Immature natural killer cell (primary cell): ENCODE measurements at places on chromosomes 16 and 17.

DNA sequence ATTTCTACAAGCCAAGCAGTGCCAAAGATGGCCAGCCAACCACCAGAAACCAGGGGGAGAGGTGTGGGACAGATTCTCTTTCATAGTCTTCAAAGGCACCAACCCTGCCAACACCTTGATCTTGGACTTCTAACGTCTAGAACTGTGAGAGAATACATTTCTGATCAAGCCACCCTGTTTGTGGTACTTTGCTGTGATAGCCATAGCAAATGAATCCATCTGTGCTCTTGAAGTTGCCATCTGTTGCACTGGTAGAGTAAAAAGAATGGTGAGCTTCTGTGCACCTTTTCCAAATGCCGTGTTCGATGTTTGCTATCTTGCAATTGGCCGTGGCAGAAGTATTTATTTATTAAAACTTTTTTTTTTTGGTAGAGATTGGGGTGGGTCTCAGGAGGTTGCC lies 16.7 kb upstream of the ADGRG1 start:
- no peak for DNase-seq

DNA sequence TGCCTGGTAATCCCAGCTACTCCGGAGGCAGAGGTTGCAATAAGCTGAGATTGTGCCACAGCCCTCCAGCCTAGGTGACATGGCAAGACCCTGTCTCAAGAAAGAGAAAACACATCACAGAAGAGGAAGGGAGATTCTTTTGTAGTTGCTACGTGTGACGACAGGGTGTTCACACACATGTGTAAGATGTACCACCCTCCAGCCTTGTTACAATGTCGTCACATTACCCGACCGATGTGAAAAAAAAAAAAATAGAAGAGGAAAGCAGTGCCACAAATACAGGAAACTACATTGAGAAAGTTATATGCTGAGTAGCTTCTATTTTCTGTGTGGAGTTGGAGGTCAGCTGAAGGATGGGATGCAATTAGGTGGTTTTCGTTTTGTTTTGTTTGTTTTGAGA lies 56.0 kb downstream of the CLUH start:
- DNase-seq: peak; percentile 64

- DNase-seq: no peak
Observed at GRCh38 chr17:5413682-5414081, 5.8 kb downstream of the NUP88 start.

GRCh38 chr17:44082256-44082927 lies 11.9 kb downstream of the G6PC3 start:
- DNase-seq: no peak

DNA sequence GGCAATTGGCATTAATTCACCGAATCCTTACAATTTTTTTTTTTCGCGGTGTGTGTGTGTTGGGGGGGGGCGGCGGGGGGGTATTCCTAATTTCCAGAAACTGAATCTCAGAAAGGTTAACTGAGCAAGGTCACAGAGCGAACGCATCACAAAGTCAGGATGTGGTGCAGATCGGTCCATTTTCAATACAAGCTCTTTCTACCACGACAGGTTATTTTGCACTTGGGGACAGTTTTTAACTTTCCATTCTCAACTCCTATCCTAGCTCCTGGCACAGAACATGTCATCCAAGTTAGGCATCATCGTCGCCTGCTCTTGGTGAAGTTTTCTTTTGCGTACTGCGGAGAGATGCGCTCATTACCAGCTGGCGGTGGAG lies 15.4 kb upstream of the ERN1 start:
- no peak for DNase-seq

DNA sequence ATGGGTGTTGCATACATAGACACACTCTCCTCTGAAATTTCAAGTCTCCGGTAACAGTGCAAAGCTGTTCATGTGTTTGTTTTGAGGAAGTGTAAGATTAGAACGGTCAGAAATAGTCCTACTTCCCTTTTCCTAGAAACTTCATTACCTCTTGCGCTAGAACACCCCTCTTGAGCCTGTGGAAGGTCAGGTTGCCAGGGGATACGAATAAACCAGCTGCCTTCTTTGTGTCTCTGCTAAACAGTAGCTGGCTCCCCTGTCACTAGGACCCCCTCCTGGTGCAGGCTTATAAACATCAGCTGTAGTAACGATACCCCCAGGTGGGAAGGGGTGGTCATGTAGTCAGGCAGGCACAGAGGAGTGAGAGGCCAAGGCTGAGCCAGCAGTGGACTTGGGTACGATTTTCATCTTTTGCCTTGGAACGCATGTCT lies 113.4 kb upstream of the RCVRN start:
- no peak for DNase-seq

DNA sequence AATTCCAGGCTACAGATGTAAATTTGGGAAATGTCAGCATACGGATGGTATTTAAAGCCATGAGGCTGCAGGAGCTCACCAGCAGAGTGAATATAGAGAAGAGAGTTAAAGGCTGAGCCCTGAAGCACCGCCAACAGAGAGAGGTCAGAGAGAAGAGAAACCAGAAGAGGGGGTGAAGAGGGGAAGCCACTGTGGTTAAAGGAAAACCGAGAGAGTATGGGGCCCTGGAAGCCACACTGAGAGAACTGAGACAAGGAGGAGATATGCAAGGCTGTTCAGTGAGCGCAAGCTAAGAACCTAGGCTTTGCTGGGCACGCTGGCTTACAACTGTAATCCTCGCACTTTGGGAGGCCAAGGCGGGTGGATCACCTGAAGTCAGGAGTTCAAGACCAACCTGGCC lies 24.6 kb downstream of the COPRS start:
- no peak for DNase-seq

- DNase-seq: no peak
Observed at GRCh38 chr16:58198803-58199411, 1.0 kb upstream of the CSNK2A2 start.

DNA sequence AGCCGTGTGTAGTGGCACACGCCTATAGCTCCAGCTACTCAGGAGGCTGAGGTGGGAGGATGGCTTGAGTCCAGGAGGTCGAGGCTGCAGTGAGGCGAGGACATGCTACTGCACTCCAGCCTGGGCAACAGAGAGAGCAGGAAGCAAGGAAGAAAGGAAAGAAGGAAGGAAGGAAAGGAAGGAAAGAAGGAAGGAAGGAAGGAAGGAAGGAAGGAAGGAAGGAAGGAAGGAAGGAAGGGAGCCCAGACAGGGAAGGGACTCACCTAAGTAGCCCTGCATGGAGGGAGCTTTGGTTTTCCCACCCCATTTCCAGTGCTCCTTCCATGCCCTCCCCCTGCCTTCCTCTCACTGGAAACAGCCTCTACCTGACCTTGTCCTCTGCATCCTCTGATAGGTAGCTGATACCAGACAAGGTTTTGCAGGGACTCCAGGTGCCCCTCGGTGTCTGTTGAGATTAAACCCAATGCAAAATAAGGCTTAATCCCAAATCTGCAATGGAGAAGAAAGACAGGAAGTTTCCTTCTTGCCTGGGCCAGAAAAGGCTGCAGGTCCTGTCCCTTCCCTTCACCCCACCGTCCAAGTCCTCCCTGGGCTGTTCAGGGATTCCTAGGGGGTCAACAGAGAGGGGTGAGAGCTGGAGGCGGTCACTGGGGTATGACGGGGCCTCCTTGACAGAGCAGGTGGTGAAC lies 21.5 kb upstream of the CA4 start:
- no peak for DNase-seq

- no peak for DNase-seq
Observed at GRCh38 chr17:12821376-12821940, 32.2 kb downstream of the ARHGAP44 start.

DNA sequence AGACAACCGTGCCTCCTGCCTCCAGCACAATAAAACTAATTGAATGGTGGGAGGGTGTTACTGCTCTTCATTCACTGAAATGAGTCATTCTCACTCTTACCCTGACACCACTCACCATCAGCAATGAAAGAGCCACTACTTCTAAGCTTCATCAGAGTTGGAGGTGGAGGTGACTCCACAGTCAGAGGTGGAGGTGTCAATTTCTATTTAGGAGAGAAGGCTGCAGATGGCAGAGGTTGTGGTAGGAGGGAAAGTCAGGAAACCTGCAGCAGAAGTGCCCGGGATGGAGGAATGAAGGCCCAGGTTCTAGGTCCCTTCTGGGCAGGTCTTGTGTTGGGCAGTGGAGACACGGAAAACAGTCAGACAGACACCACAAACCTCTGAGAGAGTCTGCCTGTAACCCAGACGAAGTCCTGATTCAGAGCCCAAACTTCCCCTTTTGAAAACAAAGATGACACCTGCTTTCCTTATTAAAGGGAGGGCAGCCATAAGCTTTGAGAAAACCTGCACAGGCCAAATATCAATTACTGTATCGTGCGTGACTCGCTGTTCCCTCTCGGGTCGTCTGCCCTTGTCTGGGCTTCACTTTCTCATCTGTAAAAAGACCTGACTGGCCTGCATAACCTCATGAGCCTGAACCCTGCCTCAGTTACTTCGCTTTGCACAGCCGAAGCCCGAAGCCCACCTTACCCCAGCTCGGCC lies 668 bp downstream of the ATPAF2 start:
- no peak for DNase-seq

DNA sequence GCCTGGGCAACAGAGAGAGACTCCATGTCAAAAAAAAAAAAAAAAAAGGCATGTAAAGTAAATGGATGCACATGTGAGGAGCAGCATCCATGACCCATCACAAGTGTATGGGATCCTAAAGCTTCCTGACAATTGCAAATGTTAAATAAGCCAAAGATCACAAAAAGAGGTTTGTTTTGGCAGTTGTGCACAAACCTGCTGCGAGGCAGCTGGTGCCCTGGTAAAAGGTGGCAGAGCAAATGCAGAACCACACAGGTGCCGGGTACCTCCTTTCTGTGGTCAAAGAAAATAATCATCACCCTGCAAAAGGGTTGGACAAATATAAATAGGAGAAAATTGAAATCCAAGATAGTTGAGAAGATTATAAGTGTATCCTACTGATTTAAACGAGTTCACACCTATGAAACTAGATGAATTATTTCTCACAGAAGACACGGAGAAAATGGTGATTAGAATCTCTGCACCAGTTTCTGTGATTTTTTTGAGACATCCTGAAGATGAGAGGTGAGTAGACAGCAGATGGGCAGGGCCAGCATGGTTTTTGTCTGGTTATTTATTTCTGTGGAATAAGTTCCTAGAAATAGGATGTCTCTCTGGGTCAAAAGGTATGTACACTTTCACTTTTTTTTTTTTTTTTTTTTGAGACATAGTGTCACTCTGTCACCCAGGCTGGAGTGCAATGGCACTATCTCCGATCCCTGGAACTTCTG lies 291.3 kb downstream of the CDH13 start:
- no peak for DNase-seq

GRCh38 chr17:74196541-74197317 lies 6.7 kb upstream of the RPL38 start:
- no peak for DNase-seq

- DNase-seq: no peak
Observed at GRCh38 chr16:66175636-66176035, 190.9 kb upstream of the CDH5 start.

DNA sequence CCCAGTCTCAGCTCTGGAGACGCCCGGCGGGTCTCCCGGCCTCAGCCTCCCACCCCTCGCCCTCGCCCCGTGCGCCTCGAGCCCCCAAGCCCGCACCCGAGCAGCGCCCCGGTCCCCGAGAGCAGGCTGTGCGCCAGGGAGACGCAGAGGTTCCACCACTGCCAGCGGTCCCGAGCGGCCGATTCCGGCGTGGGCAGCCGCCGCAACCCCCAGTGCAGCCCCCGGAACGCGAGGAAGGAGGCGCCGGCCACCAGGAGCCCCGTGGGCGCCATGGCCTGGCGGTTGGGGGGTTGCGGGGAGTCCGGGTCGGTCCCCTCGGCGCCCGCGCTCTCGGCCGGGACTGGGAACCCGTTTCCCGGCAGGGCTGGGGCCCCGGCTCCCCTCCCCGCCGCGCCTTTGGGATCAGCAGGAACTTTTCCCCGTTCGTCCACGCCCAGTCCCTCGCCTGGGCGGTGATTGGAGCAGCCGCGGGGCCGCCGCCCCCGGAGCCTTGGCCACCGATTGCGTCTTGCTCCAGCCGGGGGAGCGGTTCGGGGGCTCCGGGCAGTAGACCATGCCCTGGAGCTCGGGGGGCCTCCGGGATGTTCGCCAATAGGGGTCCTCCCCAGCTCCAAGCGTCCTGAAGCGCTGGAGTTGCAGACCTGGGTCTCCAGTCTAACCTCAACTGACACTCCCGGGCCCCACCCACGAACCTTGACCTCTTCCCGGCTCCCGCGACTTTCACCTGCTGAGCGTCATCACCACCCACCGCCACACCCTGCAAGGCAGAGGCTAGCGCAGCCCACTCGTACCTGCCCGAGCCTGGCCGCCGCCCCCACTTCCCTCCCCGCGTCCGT lies at the start of gene TLCD2:
Gene TLCD2 (minus strand): TSS at position 407 of the 836 bp plus-strand sequence. CDS start 135 bp downstream, at position 272.
- DNase-seq: no peak

GRCh38 chr16:47987136-47987535 lies 168.7 kb downstream of the ABCC12 start:
- DNase-seq: no peak

DNA sequence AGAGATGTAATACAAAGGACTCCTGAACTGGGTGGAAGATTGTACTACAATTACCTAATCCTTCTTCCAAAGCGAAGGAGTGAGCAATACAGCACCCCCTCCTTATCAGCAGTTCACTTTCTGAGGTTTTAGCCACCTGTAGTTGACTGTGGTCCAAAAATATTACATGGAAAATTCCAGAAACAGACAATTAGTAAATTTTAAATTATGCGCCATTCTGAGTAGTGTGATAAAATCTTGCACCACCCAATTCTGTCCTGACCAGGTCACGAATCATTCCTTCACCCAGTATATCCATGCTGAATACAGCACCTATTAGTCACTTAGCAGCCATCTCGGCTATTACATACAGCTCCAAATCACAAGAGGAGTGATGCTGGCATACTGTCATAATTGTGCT lies 23.2 kb downstream of the VPS53 start:
- DNase-seq: no peak

GRCh38 chr17:80217703-80218362 lies 2.3 kb downstream of the SGSH start:
- no peak for DNase-seq

- DNase-seq: no peak
Observed at GRCh38 chr16:5510819-5511370, 413.3 kb upstream of the EEF2KMT start.

GRCh38 chr16:54817940-54818574 lies 112.6 kb upstream of the IRX5 start:
- no peak for DNase-seq

DNA sequence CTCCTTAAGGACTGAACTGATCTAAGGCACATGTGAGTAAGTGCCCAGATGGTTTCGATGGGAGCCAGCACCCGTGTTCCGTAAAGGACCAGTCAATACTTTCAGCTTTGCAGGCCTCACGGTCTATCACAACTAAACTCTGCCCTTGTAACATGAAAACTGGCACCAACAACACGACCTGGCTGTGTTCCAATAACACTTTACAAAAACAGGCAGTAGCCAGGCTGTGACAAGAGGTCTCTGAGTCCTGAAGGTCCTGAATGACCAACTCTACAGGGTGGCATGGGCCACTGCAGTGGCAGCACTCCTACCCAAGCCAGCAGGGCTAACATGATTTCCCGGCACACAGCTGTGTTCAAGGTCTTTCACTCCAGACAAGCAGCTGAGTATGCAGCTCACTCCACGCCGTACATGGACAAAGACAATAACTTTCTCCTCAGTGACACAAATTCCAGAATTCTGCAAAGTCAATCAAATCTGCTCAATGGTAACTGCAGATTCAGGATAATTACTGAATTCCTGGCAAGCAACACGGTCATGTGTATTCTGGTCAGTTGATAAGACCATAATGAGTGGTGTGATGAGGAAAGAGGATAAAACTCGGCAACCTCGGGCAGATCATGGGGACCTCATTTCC lies 15.3 kb downstream of the NPLOC4 start:
- DNase-seq: no peak

GRCh38 chr17:27477050-27477888 lies 21.0 kb downstream of the KSR1 start:
- DNase-seq: no peak

- DNase-seq: no peak
Observed at GRCh38 chr17:69142175-69142802, 594 bp upstream of the ABCA6 start.

- DNase-seq: no peak
Observed at GRCh38 chr16:75494661-75495075, 573 bp downstream of the CHST6 start.
